ENCODE measurements at places on chromosomes 3 and 15. TPM values are rescaled to one million over a fixed set of nuclear protein-coding genes. Genes with fewer than 3 reads are reported as not detected.

TMEM207 gene
- 0.37 TPM for polyA plus RNA-seq

PPCDC gene
- polyA plus RNA-seq = 11.5 TPM

SLC22A13 gene
- 0.24 TPM for polyA plus RNA-seq

DNA sequence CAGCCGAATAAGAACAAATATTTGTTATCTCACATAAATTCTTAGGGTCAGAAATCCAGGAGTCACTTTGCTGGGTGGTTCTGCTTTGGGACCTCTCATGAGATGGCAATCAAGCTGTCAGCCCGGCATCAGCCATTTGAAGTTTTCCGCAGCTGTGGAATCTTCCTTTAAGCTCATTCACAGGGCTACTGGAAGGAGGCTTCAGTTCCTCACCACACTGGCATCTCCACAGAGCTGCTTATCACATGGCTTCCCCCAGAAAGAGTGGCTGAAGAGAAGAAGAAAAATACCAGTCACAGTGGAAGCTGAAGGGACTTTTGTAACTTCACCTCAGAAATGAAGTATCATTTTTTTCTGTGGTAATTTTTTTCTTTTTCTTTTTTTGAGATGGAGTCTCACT is 267.7 kb downstream of the CHL1 start:
- no peak for DNase-seq

CHRFAM7A gene
- polyA plus RNA-seq = 4.1 TPM
